ENCODE measurements at places on chromosomes 11 and 22.
A peak's percentile ranks its signal among the peaks of the same experiment; 100 is the strongest.

- DNase-seq = no peak
Observed at GRCh38 chr11:126997196-126997595, 3.4 kb downstream of the KIRREL3 start.

GRCh38 chr11:723120-723883, 17.3 kb downstream of the EPS8L2 start:
- peak; percentile 38 for DNase-seq

DNA sequence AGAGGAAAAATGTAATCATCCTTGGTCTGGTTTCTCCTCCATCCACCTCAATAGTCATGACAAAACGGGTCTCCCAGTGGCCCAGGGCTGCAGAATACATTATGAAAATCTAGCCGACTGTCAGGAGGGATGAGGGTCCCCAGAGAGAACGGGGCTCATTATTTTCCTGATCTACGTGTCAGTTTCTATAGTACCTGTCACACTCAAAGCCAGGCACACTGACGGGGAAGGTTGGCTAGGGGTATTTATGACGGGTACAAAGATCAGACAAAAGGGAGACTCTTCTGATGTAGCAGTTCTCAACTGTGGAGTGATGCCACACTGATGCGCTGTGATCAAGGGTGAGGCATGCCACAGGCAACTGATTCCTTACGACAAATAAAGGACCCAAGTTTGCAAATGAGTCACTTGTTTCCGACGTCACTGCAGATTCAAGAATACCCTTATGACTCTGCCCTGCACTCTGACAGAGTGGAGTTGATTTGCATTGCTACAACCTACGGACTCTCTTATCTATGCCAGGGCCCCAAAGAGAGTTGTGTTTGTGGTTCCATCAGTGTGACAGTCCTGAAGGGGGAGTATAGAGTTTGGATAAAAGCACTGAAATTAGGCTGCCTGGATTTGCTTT, 188.2 kb upstream of the TBCEL start:
- peak; percentile 57 for DNase-seq

- no peak for DNase-seq
Observed at GRCh38 chr11:75495749-75496304, 29.9 kb downstream of the GDPD5 start.

DNA sequence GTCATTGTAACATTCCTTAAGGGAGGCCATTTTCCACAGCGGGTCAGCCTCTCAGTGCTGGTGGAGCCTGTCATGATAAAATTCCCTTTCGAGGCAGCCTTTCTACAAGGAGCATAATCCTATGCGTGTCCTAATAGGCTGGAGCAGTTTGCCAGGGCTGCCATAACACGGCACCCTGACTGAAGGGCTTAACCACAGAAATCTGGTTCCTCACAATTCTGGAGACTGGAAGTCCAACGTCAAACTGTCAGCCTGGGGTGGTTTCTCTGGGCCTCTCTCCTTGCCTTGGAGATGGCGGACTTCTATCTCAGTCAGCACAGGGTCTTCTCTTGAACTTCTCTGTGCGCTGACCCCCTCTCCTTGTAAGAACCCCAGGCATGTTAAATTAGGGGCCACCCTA, 1.4 kb upstream of the RGL4 start:
- no peak for DNase-seq

DNA sequence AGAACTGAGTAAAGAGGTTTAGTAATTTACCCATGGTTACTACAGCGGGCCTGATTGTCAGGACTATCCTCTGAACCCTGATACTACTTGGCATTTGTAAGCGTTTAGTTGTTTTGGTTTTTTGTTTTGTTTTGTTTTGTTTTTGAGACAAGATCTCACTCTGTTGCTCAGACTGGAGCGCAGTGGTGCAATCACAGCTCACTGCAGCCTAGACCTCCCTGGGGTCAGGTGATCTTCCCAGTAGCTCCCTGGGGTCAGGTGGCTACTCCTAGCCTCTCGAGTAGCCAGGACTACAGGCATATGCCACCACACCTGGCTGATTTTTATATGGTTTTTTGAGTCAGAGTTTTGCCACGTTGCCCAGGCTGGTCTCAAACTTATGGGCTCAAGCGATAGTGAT, 118.6 kb downstream of the WNT11 start:
- no peak for DNase-seq

GRCh38 chr11:17386331-17387084, 2.0 kb downstream of the KCNJ11 start:
- DNase-seq = peak; percentile 36

GRCh38 chr11:72720784-72721183, 31.4 kb downstream of the ARAP1 start:
- no peak for DNase-seq

GRCh38 chr22:19614536-19614863, 90.3 kb upstream of the CLDN5 start:
- DNase-seq = no peak

DNA sequence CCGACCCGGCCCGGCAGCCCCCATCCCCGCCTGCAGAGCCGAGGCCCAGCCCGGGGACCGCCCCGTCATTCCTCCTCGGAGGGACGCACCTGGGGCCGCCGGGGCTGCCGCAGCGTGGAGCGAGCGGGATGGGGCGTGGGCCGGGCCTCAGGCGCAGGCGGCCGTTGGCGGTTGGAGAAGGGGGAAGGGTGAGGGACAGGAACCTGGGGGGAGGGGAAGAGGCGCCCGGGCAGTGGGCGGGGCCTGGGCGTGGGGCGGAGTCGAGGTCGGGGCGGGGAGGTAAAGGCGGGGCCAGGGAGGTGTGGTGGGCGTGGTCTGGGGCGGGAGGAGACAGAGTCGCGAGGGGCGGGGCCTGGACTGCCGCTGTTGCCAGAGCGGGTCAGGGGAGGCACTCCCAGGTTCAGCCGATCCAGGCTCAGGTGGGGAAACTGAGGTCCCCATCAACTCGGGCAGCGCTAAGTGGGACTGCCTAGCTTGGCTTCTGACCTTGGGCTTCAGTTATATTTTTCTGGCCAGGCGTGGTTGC, at the start of gene TESMIN:
TSS of gene TESMIN (minus strand) at position 190 of the 526 bp plus-strand sequence. CDS start 860 bp downstream, outside the sequence.
- peak; percentile 95 for DNase-seq

DNA sequence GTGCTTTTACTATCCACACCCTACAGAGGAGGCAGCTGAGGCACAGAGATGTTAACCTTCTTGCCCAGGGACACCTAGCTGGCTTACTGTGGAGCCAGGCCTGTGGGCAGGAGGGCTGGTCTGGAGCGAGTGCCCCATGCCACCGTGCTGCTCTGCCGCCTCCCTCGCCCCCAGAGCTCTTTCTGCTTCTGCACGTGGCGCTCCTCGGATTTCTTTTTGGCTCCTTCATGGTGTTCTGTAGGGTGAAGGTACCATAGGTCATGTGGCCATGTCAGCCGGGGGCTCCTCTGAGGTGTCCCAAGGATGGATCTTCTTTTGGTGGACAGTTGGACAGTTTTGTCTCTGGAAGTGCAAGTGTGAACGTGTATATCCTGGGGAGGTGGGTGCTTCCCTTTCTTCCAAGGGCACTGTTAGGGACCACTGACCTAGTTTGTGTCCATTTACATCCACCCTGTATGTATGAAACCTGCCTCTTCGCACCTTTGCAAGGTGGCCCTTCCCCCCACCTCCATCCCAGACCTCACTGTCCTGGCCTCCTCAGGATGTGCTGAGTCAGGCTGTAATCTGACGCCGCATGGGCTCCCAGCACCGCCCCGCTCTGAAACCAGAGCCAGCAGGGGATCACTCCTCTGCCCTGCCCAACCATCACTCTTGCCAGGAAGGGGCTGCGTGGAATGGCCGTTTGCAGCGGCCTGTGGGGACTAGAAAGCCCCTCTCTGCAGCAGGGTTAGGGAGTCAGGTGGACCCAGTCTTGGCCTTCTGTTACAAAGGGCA, 31.7 kb downstream of the POLR3H start:
- no peak for DNase-seq

DNA sequence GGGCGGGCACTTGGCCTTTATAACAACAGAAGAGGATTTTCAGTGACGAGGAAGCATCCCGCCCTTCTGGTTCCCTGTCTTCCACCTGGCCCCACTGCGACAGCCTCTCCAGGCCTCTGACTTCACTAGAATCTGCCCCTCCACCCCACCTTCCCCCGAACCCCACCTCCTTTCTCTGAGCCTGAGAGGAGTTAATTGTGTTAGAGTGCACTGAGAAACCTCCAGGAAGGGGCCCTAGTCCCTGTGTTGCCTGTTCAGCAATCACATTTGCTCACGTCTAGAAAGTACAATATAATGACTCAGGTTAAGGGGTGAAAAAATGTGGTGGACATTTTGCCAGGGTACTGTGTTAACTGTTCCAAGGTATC, 38.8 kb downstream of the PTPRJ start:
- DNase-seq = no peak

DNA sequence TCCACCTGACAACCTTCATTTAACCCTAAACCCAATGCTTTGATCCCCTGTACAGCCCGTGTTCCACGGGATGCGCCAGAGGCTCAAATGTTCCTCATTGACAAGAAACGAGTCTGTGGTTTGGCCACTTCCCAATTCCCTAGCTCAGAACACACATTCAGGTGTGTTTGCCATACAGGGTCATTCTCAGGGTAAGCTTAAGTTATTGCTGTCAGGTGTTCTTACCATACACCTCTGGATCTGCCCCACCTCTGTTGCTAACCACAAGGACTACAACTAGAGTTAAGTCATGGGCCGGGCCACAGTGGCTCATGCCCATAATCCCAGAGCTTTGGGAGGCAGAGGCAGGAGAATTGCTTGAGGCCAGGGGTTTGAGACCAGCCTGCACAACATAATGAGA, 45.6 kb upstream of the POLD3 start:
- no peak for DNase-seq
